ENCODE measurements at places on chromosomes 16 and 17.

GRCh38 chr16:27123795-27124409 lies 57.2 kb downstream of the C16orf82 start:
- no peak for DNase-seq

- DNase-seq, result no peak
Observed at GRCh38 chr16:53566552-53567245, 63.7 kb upstream of the AKTIP start.

- DNase-seq, result no peak
Observed at GRCh38 chr17:2637422-2637821, 44.0 kb downstream of the PAFAH1B1 start.

DNA sequence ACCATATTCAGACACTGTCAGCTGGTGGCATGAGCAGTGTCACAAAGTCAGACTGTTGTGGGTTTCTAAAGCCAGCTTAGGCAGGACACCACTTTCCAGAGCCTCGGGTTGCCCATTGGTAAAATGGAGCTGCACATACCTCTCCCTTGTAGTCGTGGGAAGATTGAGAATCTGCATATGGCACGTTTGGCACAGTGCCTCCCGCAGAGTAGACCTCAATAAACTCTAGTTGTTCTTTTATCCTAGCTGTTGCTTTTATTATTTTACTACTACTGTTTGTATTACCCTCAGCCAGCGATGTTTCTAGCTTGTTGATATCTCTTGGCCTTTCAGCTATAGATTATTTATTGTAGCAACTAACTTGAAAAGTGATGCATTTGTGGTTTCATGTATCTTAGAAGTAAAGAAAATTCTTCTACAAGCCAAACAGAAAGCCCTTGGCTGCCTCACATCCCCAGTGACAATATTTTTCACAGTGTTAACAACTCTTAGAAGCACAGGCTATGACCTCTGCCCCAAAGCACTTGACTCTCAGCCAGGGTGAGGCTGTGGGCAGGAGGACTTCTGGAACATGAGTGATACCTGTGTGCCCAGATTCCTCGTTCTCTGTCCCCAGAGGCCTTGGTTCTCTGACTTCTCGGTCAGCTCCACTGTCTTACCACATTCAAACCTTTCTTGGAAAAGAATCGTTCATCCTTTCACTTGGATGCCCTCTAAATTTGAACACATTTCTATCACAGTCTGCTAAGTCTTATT lies 351.6 kb downstream of the SNX29 start:
- DNase-seq, result no peak

- DNase-seq, result no peak
Observed at GRCh38 chr16:79212114-79212791, 388.3 kb downstream of the MAF start.

DNA sequence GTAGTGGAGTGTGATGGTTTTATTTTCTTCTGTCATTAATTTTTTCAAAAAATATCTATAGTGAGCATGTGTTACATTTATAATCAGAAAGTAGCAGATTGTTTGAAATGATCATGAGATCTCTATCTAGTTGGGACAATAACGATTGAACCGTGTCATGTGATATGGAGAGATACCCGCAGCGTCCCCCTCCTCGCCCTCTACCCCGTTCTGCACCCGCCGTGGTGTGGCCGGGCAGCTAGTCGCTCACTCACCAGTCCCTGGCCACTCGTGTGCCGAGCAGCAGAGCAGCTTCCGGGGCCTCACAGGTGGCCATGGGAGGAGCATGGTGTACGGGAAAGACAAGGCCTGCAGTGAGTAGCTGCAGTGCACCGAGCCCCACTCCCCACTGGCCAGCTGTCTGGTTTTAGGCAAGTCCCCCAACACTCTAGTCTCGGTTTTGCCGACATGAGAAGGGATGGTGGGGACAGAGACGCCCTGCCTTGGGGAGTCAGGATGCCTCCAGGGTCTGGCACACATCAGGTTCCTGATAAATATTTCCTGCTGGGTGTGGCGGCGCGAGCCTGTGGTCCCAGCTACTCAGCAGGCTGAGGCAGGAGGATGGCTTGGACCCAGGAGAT lies 15.3 kb downstream of the MLYCD start:
- no peak for DNase-seq

GRCh38 chr17:77254951-77255825 lies 114.4 kb downstream of the SEC14L1 start:
- DNase-seq, result no peak

- no peak for DNase-seq
Observed at GRCh38 chr16:19136549-19137196, 22.9 kb downstream of the ITPRIPL2 start.

DNA sequence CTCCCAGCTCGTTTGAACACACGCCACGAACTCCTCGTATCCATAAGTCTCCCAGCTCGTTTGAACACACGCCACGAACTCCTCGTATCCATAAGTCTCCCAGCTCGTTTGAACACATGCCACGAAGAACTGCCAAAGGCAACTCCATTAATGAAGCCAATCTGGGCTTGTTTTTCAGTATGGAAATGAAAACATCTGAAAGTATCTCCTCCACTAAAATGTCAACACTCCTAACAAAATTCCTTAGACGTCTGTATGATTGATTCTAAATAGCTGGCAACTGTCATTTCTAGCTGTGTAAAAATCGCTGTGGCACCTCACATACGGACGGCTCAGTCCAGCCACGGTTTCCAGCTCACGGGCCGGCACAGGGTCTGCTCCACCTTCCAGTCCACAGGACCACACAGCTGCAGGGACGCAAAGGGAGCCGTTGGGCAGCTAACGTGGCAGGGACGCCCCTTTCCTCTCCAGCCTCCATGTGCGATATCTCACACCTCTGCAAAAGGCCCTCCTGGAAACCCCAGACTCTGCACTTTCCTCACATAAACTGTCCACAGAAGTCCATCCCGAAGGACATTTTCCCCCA lies 67.1 kb upstream of the METRNL start:
- no peak for DNase-seq

DNA sequence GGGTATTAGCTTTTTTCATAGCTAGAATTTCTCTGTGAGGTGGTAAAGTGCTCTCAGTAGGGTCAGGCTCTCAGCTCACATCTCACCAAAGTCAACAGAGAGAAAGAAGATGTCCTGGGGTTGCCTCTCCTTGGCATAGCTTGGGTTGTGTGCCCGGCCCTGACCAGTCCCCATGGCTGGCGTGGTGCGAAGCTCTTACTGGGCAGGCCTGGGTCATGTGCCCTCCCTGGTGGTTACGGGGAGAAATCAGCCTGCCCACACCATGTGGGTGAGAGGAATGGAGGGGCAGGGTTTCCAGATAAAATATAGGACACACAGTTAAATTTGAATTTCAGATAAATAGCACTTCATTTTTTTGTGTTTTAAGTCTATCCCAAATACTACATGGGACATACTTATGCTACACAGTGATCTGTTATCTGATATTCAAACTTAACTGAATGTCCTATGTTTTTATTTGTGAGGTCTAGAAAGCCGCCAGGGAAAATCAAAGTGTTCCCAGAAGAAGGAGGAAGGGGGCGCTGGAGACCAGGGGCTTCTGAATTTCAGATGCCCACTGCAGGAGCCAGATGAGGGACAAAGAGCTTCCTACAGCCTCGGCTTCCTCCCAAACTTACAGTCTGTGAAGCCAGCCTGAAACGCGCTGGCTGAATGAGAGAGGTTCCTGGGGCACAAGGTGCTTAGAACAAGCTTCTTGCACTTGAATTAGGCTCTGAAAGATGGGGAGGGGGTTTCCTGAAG lies 45.4 kb downstream of the NKD1 start:
- peak; percentile 24 for DNase-seq

DNA sequence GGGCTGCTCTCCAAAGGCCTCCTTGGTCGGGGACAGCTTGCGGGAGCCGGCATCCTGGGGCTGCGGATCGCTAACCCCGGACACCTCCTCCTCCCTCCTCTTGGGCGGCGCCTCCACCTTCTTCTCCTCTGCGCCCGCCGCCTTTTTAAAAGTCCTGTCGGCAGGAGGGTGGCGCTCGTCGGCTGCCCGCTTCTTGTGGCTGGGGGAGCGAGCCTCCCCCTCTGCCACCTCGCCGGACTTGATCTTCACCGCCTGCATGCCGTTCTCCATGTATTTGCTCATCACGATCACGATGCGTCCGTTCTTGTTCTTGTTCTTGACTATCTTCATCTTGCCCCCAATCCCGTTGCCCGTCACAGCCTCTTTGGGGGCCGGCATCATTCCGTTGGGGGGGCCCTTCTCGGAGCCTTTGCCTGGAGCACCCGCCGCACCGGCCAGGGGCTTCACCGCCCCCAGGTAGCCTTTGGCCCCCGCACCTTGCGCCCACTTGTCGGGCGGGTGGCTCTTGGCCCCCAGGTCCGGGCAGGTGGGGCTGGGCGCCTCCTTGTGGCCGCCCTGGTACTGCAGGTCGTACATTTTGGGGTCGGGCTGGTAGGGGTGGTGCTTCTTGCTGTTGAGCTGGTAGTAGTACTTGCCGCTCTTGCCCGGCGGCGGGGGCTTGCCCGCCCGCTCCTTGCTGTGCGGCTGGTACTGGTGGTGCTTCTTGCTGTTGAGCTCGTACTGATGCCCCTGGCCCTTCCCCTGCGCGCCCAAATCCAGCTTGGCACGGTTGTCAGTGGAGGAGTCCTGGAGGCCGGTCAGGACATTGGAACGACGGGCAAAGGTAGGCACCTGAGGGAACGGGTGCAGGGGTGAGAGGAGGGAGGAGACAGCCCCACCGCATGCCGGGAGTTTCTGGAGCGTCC lies 4.4 kb downstream of the CBX4 start:
- no peak for DNase-seq

GRCh38 chr17:37060928-37061327 lies 112.2 kb downstream of the AATF start:
- no peak for DNase-seq

DNA sequence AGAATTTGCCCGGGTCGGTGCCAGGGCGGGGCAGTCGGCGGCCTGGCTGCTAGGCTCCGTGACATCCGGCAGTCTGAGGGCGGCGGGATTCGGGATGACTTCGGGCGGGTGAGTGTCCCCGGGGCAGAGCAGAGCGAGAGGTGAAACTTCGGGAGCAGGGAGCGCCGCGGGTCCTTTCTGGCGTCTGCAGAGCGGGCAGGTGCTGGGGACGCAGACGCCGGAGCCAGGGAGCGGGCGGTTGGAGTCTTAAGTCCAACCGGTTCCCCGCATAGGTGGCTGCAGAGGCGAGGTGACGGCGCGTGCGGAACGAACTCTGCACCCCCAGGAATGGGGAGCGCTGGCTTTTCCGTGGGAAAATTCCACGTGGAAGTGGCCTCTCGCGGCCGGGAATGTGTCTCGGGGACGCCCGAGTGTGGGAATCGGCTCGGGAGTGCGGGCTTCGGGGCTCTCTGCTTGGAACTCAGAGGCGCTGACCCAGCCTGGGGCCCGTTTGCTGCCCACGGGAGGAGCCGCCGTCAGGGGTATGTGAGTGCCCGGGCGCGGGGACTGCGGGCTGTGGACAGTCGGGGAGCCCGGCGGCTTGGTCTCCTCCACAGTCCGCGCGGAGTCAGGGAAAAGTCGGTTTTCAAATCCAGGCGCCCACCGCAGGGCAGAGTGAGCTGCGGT lies at the start of gene B4GALNT2:
Gene B4GALNT2 (plus strand): TSS at position 71 of the 666 bp plus-strand sequence. CDS start 24 bp downstream, at position 95.
- DNase-seq, result no peak

- DNase-seq, result no peak
Observed at GRCh38 chr17:80364091-80364691, 50.8 kb upstream of the ENDOV start.

- no peak for DNase-seq
Observed at GRCh38 chr16:64309398-64310110, 812.3 kb downstream of the CDH11 start.

- peak; percentile 49 for DNase-seq
Observed at GRCh38 chr17:37067555-37068111, 118.9 kb downstream of the AATF start.

DNA sequence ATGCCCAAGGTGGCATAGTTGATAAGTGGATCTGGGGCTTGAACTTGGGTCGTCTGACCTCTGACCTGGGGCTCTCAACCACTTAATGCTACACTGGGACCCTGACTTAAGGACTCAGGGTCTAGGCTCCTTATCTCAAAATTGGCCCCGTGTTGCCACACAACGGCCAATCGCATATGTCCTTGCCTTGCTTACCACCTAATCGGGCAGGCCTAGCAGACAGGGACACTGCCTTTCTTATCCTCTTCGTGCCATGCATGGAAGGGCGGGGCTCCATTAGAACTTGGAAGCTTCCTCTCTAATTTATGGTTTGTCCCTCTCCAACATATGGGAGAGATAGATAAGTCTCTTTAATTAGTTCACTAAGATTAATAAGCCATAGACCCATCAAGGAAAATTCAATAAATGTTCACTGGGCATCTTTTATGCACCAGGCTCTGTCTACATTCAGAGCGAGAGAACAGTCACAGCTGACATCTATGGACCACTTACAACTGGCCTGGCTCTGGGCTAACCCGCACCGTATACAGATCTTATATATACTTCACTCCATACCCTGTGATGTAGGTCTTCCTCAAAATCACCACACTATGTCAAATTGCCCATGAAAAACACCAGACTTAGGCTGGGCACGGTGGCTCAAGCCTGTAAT lies 35.1 kb downstream of the CDH1 start:
- no peak for DNase-seq

DNA sequence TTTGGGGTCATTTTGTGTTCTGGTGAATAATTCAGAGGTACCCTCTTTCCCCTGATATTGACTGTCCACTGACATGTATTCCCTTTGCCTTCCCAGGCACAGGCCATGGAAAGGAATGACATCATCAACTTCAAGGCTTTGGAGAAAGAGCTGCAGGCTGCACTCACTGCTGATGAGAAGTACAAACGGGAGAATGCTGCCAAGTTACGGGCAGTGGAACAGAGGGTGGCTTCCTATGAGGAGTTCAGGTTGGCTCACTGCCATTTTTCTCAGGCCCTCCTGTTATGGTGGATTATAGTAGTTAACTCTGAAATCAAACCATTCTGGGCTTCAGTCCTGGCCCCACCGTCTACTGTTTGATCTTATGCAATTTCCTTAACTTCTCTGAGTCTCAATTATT lies 1.6 kb upstream of the EFTUD2 start:
- DNase-seq, result no peak

DNA sequence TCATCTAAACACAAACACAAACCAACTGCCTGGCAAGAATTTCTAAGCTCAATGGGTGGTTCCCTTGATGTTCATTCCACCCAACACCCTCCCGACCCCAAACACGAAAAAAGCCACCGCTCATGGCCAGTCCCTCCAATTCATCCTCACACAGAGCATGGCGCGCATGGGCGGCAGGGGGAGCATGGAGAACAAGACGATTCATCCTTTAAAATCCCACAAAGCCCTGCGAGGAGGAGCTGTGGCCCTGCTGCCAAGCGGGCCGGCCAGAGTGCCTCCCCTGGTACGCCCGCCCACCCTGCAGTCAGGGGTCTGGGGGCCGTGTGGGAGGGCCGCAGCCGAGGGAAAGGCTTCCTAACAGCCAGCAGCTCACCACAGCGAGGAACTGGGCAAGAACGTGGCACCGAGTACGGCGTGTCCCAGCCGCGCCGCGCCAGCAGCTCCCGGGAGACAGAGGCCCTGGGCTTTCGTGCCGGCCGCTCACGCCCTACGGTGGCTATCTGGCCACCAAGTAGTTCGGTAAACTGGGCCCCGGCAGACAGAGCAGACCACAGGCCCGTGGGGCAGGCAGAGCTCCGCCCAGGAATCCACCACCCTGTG lies 60.9 kb downstream of the KLHDC4 start:
- DNase-seq, result no peak

GRCh38 chr17:17182598-17183136 lies 23.5 kb downstream of the PLD6 start:
- DNase-seq, result no peak

All from left ventricle myocardium superior (tissue), 1 donor.